Left forelimb (tissue), 1 donor: ENCODE measurements at places on chromosomes 1 and 21.

- DNase-seq, result no peak
Observed at GRCh38 chr1:25195835-25196234, 36.5 kb downstream of the SYF2 start.

- DNase-seq, result no peak
Observed at GRCh38 chr1:55045430-55045829, 6.1 kb downstream of the PCSK9 start.

DNA sequence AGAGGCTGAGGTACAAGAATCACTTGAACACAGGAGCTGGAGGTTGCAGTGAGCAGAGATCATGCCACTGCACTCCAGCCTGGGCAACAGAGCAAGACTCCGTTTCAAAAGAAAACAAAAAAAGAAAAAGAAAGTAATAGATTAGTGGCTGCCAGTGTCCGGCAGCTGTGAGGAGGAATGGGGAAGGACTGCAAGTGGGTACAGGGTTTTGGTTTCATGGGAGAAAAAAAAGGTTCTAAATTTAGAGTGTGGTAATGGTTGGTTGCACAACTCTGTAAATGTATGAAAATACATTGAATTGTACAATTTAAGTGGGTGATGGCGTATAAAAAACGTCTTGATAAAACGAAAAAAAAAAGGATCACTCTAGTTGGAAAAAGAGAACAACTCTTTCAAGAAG lies 6.7 kb downstream of the TAF1A start:
- no peak for DNase-seq

GRCh38 chr1:115922801-115923200 lies 53.5 kb upstream of the SLC22A15 start:
- DNase-seq, result no peak
